Right renal pelvis (tissue), 4 donors: ENCODE measurements at places on chromosomes 6 and 20. TPM values are rescaled to one million over a fixed set of nuclear protein-coding genes. Genes with fewer than 3 reads are reported as not detected.

The MICB gene
- 0.80 TPM for polyA plus RNA-seq

The ZNF341 gene
- polyA plus RNA-seq: 3.1 TPM

The TMX4 gene
- polyA plus RNA-seq: 78.1 TPM

The SLC17A5 gene
- 19.8 TPM for polyA plus RNA-seq

The CLVS2 gene
- polyA plus RNA-seq: 0.17 TPM
